ENCODE measurements at places on chromosomes 1 and 21. TPM values are rescaled to one million over a fixed set of nuclear protein-coding genes. Genes with fewer than 3 reads are reported as not detected.

DNA sequence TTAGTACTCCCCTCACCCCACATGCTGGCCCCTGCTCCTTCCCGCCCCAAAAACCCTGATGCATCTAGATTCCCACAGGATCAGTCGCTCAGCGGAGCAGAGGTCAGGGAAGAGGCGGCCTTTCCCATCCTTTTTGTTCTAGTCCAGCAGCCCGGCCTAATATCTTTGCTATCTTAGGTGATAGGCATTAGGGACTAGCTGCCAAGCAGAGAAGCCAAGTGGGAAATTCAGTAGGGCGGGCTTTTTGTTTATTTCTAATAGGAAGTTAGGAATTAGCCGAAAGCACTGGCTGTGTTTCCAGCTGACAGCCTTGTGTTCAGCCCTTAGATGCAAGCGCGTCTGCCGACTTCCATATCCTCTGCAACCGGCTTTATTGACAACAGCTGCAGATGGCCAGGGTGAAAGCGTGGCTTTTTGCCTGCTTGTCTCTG, 59.0 kb upstream of the BCAR3 start:
- DNase-seq, result no peak

Gene SHISA4
- 14.2 TPM for polyA plus RNA-seq

GRCh38 chr1:76262601-76263000, 188.1 kb downstream of the ST6GALNAC3 start:
- DNase-seq, result no peak

DNA sequence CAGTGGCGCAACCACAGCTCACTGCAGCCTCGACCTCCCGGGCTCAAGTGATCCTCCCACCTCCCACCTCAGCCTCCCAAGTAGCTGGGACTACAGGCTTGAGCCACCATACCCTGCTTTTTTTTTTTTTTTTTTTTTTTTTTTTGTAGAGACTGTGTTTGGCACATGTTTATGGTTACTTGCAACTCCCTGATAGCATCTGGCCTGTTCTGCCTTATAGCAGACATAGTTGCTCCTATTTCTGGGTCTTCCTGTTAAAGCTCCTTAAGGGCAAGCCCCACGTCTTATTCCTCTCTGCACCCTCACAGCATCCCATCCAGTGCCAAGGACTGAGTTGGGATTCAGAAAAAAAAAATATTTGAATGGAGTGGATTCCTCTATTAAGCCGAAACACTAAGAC, 17.1 kb upstream of the CNR2 start:
- DNase-seq, result no peak

Gene PRAMEF18
- polyA plus RNA-seq, result not detected

Gene UQCRHL
- 2.8 TPM for polyA plus RNA-seq

- DNase-seq, result no peak
These were observed 98.8 kb downstream of the UBE2U start for GRCh38 chr1:64302194-64302593.

DNA sequence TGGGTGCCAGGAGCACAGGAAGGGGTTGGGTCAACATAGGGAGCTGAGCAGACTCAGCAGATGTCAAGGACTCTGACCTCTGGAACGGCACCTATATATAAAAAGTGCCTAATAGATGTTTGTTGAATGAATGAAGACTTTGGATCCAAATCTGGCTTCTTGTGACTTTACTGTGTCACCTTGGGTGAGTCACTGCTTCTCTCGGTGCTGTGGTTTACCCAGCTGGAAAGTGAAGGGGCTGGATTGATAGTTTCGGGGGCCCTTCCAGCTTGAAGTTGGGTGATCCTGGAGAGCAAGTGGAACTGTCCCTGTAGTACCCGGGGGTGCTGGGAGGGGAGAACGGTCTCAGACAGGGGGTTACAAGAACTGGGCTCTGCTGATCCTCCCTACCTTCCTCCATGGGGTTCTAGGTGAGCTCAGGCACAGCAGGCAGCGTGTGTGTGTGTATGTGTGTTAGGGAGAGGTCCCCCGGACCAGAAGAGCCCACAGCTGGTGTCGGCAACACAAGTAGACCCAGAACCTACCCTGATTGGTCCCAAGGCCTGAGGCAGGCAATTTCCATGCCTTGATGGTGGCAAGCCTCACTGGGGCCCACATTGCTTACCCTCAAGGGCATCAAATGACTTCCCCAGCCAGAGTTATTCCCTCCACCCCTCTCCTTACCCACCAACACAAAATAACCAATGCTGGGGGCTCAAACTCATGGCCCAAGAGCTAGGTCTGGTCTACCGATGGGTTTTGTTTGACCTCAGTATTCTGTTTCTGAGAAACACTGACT, 5.5 kb upstream of the PADI1 start:
- DNase-seq, result no peak

DNA sequence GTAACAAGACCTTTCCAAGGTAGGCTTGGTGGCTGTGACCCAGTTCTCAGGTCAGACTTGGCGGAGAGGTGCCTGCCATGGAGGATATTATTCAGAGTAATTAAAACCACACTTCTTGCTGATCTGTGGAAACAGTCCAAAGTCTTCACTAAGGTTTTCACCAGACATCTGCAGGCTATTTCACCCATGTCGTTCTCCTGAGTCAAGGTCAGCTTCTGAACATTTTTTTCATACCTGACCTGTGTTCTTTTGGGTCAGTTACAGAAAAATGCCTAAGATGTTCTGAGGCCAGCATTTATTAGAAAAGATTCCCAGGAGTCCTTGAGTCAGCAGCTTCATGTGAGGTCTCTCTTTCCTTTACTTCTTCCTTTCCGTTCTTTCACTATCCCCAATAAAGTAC, 54.9 kb downstream of the RGL1 start:
- no peak for DNase-seq

- DNase-seq, result no peak
These were observed 13.3 kb downstream of the PRSS38 start for GRCh38 chr1:227828786-227829185.

- no peak for DNase-seq
These were observed 289.5 kb downstream of the SIPA1L2 start for GRCh38 chr1:232340446-232340845.

Gene HJV
- polyA plus RNA-seq, result not detected

DNA sequence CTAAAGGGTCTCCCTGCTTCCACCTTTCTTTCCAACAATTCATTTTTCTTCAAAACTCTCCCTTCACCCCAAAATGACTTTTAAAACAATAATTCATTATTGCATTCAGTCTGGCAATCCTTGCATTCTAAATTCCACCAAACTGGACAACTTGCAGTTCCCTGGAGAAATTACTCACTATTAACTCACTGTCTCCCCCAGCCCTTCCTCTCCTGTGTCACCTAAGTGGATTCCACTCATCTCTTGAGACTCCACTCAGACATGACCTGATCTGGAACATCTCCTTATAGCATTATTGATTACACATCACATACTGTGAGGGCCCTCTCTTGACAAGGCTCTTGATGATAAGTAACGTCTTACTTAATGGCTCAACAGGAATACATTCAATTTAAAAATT, 257.1 kb downstream of the BRINP2 start:
- no peak for DNase-seq

DNA sequence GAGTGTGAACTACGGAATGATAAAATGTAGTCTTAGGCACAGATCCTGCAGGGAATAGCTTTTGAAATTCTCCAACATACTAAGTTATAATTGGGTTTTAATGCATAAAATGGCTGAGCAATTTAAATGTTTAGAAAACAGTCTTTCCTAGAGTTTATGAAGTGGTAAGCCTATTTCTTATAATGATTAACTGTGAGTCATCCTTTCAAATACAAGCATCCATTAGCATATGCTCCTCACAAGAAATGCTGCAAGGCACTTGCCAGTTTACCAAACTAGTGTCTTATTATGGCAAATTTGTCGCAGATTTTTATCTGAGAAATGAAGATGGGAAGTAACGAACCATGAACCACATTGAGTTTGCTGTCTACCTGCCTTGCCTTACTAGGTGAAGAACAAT, 101.3 kb upstream of the ESRRG start:
- DNase-seq, result no peak

Gene HRNR
- polyA plus RNA-seq, result 1.5 TPM

Gene SFN
- 0.53 TPM for polyA plus RNA-seq

GRCh38 chr21:34630536-34631143, 15.7 kb upstream of the RCAN1 start:
- peak; percentile 63 for DNase-seq

Gene GREM2
- 0.69 TPM for polyA plus RNA-seq

Gene SEC22B
- 41.4 TPM for polyA plus RNA-seq

Gene DNAJC6
- polyA plus RNA-seq, result 6.0 TPM

GRCh38 chr1:81596341-81596740, 204.4 kb upstream of the ADGRL2 start:
- DNase-seq, result no peak

DNA sequence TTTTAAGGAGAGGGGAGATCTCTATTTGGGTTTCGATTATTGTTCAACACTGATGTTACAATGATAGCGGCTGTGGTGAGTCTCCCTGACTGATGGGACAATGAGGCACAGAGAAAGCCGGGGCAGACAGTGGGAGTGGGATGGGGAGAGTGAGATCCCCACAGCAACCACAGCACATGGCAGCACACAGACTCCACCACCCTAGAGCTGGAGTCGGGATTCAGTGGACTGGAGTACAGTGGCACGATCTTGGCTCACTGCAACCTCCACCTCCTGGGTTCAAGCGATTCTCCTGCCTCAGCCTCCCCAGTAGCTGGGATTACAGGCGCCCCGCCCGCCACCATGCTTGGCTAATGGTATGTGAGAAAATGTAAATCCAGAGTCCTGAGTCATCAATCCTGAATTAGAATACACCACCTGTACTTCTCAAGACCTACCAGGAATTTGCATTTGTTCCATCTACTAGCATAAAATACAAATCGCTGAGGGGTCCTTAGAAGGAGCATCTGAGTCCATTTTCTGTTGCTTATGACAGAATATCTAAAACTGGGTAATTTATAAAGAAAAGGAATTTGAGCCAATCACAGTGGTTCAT, 125.8 kb downstream of the TOMM20 start:
- DNase-seq, result no peak

DNA sequence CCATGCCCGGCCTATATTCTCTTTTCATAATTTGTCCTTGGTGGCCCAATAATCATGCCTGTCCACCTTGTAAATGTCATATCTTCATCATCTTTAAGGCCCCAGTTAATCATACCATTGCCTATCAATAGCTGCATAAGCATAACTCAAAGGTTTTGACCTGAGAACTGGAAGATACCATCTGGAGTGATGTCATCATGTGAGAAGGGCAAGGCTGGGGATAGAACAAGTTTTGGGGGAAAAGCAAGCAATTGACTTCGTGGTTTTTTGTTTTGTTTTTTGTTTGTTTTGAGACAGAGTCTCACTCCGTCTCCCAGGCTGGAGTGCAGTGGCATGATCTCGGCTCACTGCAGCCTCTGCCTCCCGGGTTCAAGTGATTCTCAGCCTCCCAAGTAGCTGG, 6.2 kb downstream of the UBIAD1 start:
- DNase-seq, result no peak

DNA sequence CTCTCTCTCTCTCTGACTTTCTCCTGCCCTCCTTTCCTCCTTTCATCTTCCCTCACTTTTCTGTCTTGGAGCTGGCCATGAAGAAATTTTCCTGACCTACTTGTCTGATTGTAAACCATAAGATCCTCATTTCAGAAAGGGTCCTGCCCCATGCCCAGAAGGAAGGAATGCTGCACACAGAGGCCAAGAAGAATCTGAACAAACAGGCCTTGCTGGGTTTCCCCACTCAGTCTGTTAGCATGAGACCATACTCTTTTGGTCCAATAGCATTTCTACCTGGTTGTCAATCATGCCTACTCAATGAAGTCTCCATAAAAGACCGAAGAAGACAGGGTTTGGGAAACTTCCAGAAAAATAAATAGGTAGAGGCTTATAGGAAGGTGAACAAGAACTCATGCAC, 128.7 kb downstream of the MAB21L3 start:
- DNase-seq, result no peak

Gene NTMT2
- not detected for polyA plus RNA-seq

Gene ZNF695
- 3.7 TPM for polyA plus RNA-seq

Gene WRAP73
- polyA plus RNA-seq, result 24.3 TPM

Gene OPRD1
- polyA plus RNA-seq, result 0.56 TPM

- DNase-seq, result no peak
These were observed 25.6 kb downstream of the ALPL start for GRCh38 chr1:21534674-21535378.

DNA sequence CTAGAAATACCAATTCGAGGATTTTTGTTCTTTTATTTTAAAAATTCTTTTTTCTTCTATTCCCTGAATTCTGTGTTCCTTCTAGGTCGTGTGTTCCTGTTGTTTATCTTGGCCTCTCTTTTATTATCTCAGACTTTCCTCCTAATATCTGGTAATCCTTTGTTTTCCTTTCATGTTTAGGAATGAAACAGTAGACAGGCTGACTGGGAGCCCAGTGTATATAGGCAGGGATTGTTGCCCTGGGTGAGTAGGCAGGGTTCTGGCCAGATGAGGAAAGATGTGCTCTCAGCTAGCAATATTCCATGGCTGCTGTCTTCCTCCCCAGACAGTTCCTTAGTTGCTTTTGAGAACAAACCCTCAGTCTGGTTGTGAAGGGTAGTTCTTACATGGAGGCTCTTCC, 161.8 kb upstream of the PDE4B start:
- DNase-seq, result no peak

DNA sequence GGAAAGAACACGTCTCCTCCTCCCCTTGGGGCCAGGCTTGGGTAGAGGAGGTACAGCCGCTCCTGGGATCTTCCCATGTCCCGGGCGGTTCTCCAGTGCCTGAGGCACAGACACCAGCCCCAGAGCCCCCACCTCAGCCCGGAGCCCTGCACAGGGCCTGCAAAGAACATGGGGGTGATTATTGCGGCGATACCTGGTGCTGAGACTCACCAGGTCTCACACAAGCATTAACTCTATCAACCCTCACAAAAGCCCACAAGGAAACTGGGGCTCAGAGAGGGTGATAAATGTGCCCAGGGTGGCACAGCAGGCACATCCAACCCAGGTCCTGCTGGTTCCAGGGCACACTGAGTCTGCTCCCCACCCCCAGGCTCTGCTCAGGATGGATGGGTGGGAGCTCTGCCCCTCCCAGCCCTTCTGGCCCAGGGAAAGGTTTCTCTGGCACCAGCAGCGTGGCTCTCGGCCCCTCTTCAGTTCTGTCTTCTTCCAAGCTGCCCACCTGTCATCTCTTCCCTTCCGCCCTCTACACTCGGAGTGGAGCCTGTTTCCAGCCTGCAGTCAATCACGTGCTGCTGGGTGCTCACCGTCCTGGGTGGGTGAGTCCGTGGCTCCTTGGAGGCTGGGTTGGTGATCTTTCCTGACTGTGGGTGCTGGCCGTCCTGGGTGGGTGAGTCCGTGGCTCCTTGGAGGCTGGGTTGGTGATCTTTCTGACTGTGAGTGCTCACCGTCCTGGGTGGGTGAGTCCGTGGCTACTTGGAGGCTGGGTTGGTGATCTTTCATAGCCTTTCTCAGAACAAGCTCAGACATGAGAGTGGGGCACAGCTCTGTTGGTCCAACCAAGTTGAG, 53.6 kb upstream of the AJAP1 start:
- DNase-seq, result no peak

GRCh38 chr1:32494711-32495337, 30.0 kb downstream of the ZBTB8B start:
- no peak for DNase-seq

- no peak for DNase-seq
These were observed 1.2 kb upstream of the ALDH9A1 start for GRCh38 chr1:165699577-165699976.

DNA sequence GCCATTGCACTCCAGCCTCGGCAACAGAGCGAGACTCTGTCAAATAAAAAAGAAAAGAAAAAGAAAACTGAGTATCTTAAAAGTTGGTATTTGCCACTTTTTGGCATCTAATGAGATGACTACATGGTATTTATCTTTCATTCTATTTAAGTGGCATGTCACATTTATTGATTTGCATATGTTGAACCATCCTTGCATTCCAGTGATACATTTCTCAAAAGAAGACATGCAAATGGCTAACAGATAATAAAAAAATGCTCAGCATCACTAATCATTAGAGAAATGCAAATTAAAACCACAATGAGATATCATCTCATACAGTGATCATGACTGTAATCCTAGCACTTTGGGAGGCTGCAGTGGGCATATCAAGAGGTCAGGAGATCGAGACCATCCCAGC, 28.1 kb downstream of the SFPQ start:
- no peak for DNase-seq
